ENCODE measurements at places on chromosomes 1 and 21.

- no peak for DNase-seq
Observed at GRCh38 chr1:62530516-62531154, 66.7 kb upstream of the ANGPTL3 start.

DNA sequence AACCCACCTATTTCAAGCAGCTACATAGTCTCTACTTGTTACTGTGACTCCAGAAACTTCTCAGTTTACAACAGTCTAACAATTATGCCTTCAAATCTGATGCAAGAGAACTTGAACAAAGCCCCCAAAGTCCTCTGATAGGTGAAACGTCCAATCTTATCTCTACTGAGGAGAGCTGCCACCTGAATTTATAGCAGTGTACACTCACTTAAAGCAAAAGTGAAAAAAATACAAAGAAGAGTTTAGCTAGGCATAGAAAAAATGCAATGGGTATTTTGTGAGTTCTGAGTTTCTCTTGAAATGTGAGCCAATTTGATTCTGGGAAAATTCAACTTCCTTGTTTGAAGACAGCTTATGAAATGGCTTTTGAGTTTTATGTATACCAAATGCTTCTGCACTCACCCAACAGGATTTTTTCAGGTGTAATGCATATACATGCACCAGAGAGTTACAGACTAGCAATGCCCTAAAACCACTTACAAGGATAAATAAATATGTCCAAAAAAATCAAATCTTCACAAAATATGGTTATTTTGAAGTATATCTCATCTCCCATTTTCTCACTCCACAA is 17.8 kb upstream of the CLIC6 start:
- DNase-seq, result no peak

GRCh38 chr1:150579110-150579944 is at the start of gene MCL1:
TSS of gene MCL1 (minus strand) at chr1:150579610. CDS start at chr1:150579530, 80 bp downstream.
- peak; percentile 95 for DNase-seq

DNA sequence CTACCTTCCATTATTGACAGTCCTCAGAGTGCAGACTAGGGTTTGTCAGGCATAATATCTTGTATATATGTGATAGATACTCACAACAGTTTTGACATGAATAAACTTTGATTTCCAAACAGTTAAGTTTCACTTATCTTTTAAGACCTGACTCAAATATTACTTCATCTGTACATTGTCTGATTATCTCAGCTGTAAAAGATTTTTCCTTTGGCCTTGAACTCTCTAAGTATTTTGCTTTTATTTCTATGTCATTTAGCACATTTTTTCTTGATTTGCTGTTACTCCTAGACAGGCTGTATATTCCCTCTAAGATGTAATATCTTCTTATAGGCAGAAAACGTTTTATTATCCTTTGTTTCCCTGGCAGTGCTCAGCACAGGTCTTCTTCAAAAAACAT is 65.6 kb upstream of the DMRTA2 start:
- DNase-seq, result no peak

DNA sequence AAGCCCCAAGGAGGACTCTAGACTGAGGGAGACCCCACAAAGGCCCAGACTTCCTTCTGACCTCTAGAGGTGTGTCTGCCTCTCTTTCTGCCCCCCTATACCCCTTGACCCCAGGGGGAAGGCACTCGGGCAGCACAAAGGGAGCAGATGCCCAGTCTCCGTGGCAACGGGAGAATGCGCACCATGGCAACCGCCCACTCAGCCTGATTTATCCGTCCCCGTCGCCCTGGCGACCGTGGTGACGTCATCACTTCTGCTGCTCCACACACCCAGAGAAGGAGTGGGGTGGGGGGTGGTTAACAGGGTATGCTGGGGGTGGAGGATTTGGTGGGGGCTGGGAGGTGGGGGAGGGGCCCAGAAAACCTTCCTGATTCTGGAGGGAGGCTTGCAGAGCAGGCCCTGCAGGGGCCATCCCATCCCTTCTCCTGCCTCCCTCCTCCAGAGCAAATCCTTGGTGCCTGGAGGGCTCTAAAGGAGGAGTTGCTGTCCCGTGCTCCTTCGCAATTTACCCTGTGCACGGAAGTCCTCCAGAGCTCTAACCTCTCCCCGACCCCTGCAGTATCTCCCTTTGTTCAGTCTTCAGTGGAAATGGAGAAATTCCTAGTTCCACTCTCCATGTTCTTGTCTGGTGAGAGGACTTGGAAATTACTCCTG is 6.3 kb downstream of the CELF3 start:
- DNase-seq, result peak; percentile 46

GRCh38 chr1:212098310-212098709 is 62.8 kb downstream of the DTL start:
- DNase-seq, result no peak

DNA sequence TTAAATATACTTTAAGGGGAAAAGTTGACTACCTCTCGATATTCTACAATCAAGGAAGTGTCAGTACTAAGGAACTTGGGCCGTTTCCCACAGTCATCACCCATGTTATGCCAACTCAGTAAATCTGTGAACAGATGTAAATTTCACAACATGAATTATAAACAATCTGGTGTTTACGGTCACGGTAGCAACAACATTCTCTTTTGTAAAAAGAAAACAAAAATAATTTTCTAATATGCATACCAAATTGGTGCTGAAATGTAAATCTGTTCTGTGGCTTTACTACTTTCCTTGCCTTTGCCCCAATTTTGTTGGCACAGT is 1.2 kb downstream of the SH3GLB1 start:
- DNase-seq, result no peak

DNA sequence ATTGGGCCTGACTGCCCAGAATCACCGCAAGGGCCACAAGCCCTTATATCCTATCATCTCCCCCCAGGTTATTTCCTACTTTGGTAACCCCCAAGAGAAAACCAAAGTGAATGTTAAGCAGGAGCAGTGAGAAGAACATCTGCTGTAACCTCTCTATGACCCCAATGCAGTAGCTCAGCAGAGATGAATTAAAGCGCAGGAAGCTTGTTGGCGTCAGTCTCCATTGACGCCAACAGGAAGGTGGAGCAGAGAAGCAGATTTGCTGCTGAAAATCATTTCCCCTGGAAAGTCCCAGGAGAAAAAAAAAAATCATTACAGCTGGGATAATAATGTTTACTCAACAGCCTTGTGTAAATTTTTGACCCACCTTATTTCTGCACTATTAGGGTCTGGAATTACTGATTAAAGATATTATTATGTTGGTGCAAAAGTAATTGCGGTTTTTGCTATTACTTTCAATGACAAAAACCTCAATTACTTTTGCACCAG is 33.2 kb upstream of the FAM163A start:
- DNase-seq, result no peak

- DNase-seq, result no peak
Observed at GRCh38 chr1:163188947-163189346, 13.8 kb downstream of the RGS5 start.

- no peak for DNase-seq
Observed at GRCh38 chr1:230759369-230760065, 12.3 kb downstream of the CAPN9 start.

GRCh38 chr1:208500375-208500774 is 256.2 kb upstream of the PLXNA2 start:
- DNase-seq, result no peak

DNA sequence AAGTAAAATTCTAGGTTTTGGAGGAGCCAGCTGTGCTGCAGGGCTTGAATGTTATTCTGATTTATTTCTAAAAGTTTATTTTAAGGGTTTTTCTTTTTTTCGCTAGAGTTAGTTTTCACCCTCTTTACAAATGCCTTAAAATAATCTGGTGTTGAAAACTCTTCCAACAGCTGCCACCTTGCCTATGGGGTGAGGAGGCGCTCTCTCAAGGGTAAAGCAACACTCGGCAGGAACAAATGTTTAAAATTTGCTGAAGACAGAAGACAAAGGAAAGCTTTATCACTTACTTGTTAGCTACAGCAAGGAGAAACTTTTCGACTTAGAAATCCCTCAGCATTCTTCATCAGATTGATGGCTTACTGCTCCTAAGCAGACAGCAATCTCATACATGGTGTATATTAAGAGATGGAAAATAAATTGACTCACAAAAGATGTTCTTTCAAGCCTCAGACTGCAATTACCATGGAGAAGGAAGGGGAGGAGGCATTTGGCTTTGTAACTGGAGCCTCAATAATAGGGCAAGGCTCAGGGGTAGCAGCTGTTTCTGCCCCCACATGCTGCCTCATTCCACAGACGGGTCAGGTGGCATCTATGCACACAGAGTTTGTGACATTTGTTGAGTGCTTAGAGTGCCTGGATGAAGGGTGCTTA is 79.8 kb upstream of the RALGPS2 start:
- no peak for DNase-seq

DNA sequence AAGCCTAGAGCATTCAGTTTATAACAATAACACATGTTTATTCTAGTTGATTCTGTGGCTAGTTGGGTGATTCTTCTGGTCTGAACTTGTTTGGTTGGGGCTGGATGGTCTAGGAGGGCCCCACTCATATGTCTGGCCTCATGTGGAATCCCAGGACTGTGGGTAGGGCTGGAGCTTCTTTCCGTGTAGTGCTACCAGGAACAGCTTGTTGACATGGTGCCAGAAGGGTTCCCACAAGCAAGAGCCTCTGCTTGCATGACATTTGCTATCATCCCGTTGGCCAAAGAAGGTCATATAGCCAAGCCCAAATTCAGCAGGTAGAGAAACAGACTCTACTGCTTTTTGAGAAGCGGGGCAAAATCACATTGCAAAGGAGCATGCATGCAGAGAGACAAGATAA is 67.6 kb upstream of the PPP2R5A start:
- DNase-seq, result no peak

DNA sequence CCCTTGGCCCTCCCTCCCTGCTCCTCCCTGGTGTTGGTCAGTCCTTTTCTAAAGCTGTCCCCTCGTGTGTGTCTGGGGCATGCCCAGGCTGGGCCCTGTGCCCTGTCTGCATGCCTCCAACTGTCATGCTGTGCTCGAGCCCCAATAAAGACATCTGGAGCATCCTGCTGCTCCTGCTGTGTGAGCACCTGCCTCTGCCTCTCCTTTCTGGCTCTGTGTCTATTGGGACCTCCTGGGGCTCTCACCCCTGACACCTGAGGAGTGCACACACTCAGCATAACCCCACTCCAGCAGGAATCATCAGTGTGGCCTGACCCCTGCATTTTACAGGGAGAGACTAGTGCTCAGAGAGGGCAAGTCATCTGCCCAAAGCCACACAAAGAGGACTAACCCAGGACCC is 23.7 kb downstream of the KCNC4 start:
- no peak for DNase-seq

DNA sequence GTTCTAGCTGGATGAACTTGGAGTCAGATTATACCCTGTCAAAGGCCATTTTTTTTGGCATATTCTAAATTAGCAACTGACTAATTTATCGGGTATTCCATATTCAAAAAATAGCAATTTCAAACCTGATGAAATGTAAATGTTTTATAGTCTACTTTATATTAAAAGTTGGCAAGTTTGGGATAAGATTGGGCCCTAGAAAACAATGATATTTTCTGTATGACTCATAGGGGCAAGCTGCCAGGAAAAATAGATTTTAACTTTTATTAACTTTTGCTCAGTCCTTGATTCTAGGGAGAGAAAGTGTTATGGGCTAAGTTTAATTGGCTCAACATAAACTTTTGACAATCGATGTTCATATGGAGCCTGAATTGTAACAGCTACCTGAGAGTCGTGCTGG is 576.9 kb upstream of the B3GALT2 start:
- DNase-seq, result no peak

DNA sequence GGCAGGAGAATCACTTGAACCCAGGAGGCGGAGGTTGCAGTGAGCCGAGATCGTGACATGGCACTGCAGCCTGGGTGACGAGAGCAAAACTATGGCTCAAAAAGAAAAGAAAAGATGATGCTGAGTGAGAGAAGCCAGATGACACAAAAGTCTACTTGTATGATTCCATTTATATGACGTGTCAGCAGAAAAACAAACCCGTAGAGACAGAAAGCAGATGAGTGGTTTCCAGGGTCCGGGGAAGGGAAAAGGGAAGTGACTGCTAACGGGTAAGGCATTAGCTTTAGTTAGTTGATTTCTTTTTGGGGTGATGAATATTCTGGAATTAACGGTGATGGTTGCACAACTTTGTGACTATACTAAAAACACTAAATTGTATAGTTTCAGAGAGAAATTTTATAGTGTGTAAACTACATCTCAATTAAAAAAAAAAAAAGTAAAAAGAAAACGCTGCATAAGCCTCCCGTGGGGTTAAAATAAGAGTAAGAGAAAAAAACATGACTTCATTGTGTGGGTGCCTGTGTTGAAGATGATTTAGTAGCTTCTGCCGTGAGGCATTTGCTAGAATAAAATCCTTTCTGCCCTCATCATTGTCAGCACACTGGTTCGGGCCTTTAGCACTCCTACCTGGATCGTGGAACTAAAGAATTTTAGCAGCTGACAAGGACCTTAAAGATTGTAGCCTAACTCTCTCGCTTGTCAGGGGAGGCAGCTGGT is 24.7 kb upstream of the ATP5PO start:
- no peak for DNase-seq

DNA sequence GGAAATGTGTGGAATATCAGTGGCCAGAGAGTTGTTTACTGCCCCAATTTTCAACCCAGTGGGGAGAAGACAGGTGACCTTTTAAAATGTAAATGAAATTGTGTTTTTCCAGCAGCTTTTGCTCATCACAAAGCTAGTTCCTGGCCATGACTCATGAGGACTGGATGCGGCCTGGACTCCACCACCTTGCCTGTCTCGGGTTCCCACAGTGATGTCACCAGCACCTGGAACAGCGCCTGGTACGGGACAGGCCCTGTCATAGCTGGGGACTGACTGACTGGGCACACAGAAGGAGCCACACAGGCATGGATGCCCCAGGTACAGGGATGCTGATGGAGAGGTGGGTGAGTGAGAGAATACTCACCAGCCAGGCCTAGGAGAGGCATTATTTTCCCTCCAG is 277.1 kb downstream of the AJAP1 start:
- no peak for DNase-seq

DNA sequence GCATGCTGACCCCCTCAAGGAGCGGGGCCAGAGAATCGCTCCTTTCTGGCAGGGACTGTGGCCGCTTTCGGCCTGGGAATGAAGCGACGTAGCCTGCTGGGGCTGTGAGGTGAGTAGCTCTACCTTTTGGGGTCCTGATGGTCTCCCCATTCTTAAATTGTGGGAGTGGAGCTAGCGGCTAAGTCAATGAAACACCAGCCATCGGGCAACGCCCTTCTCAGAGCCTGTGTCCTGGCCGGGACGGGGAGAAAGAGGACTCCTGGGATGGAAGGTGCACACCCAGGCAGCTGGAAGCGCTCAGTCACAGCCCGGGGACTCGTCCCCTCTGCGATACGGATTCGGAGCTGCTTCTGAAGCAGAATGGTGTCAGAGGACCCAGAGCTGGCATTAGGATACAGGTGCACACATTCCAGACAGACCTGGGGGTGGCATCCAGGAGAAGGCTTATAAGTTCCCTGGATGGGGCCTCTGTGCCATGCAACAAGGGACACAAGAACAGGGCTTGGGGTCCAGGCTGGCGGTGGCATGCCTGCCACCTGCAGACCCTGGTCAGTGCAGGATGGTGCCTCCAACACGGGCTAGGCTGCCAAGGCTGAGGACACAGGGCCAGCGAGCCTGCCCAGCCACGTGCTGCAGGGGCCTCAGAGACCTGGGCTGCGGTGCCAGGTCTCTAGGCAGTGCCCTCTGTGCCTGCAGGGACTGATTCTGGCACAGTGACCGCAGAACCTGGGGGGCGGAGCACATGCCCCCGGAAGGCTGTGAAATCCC is 945 bp upstream of the WNT9A start:
- no peak for DNase-seq

- DNase-seq, result no peak
Observed at GRCh38 chr1:241706967-241707366, 54.9 kb downstream of the WDR64 start.

- DNase-seq, result no peak
Observed at GRCh38 chr1:67401443-67401842, 28.8 kb downstream of the SERBP1 start.

- no peak for DNase-seq
Observed at GRCh38 chr1:116966791-116967190, 34.8 kb upstream of the CD101 start.

All from NCI-H2029 (cell line).